Glutamatergic neuron (in vitro differentiated cells): ENCODE measurements at places on chromosomes 12 and 14. TPM values are rescaled to one million over a fixed set of nuclear protein-coding genes. Genes with fewer than 3 reads are reported as not detected.

DNA sequence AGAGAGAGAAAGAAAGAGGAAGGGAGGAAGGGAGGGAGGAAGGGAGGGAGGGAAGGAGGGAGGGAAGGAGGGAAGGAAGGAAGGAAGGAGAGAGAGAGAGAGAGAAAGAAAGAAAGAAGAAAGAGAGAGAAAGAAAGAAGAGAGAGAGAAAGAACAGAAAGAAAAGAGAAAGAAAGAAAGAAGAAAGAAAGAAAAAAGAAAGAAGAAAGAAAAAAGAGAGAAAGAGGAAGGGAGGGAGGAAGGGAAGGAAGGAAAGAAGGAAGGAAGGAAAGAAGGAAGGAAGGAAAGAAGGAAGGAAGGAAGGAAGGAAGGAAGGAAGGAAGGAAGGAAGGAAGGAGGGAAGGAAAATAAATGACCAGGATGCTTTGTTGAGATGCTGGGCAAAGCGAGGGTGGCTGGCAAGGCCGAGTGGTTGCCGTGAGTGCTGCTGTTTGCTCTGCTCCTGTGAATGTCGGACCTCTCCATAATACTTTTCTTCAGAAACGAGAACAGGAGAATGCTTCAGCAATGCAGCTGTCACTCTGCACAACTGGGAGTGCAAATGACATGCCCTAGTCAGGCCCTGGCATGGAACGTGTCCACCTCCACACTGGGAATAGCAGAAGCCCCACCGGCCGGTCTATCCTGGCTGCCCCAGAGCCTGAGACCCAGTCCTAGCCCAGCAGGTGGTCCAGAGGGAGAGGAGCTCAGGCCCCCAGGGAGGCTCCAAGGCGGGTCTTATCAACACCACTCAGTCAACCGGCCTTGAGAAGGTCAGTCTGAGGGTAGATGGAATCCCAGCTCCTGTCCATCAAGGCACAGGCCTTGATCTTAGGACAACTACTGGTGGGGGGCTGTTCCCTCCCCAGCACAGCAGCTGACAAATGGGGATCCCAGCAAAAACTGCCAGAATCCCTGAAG lies 25.1 kb upstream of the EIF5 start:
- H3K27ac ChIP-seq = no peak overlapping the region
- no peaks in the 10 kb centered on the region for H3K4me1 ChIP-seq
- H3K4me3 ChIP-seq = no peak overlapping the region
- peaks cover 1% of the 10 kb centered on the region for H3K27me3 ChIP-seq

- no peak overlapping the region for H3K4me3 ChIP-seq
- H3K36me3 ChIP-seq = no peaks in the 10 kb centered on the region
- H3K4me1 ChIP-seq = peaks cover 8% of the 10 kb centered on the region
These were observed 413.2 kb downstream of the SOX5 start for GRCh38 chr12:23536293-23536692.

DNA sequence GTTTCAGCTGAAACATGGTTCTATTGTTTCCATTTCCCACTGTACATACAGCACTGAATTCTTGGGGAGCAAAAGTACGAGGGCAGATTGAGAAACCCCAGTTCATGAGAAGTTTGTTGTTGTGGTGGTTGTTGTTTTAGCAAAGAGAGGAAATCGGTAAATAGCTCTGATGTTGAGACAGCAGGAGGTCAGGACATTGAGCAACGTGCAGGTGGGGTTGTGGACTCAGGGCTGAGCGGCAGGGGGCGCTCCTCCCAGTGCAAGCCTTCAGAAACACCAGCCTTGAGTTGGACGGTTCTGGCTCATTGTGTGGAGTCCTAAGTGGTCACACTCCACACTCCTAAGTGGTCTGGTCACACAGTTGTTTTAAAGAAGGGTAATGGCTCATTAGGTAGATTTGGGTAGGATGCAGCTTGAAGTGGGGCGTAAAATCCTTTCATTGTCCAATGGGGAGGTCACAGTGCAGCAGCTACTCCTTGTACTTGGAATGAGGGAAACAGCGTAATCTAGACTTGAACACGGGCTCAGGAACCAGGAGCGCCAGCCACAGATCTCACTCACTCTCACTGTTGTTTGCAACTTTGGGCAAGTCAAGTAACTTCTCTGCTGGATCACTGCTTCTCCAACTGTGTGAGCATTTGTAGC lies 14.5 kb upstream of the PWP1 start:
- H3K27ac ChIP-seq = no peak overlapping the region
- H3K4me3 ChIP-seq = no peak overlapping the region
- H3K27me3 ChIP-seq = no peaks in the 10 kb centered on the region
- no peaks in the 10 kb centered on the region for H3K4me1 ChIP-seq

GRCh38 chr12:62724947-62725451 lies 210.0 kb downstream of the PPM1H start:
- peaks cover 23% of the 10 kb centered on the region for H3K4me1 ChIP-seq
- H3K27me3 ChIP-seq = peaks cover 7% of the 10 kb centered on the region
- no peak overlapping the region for H3K27ac ChIP-seq
- H3K4me3 ChIP-seq = no peak overlapping the region
- no peak for DNase-seq

GRCh38 chr14:72721083-72721482 lies 172.8 kb downstream of the DPF3 start:
- H3K4me1 ChIP-seq = no peaks in the 10 kb centered on the region
- H3K27me3 ChIP-seq = peaks cover 7% of the 10 kb centered on the region
- H3K36me3 ChIP-seq = peaks cover 4% of the 10 kb centered on the region
- no peak overlapping the region for H3K4me3 ChIP-seq

- DNase-seq = no peak
- H3K27ac ChIP-seq = no peak overlapping the region
- H3K27me3 ChIP-seq = peaks cover 2% of the 10 kb centered on the region
- no peak overlapping the region for H3K4me3 ChIP-seq
These were observed 121.6 kb downstream of the TMEM132C start for GRCh38 chr12:128388461-128389000.

- H3K27me3 ChIP-seq = peaks cover 12% of the 10 kb centered on the region
- H3K36me3 ChIP-seq = no peaks in the 10 kb centered on the region
- peaks cover 8% of the 10 kb centered on the region for H3K4me1 ChIP-seq
- H3K27ac ChIP-seq = no peak overlapping the region
- no peak for DNase-seq
- H3K4me3 ChIP-seq = peak overlapping the region; percentile 98
These were observed 2.1 kb upstream of the EIF4B start for GRCh38 chr12:53004178-53004577.

DNA sequence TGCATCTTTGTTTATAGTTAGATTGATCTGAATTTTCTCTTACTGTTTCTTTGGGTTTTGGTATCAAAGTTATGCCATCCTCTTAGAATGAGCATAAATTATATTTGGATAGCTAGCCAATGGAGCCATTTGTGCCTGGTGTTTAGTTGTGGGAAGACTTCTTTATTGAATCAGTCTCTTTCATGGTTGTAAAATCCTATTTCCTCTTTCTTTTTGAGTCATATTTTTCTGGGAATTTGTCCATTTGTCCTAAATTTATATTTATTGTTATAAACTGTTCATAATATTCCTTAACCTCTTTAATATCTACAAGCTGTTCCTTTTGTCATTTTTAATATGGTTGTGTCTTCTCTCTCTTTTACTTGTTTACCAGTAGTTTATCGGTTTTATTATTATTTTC lies 462.5 kb downstream of the AEBP2 start:
- no peak overlapping the region for H3K27ac ChIP-seq
- peaks cover under 1% of the 10 kb centered on the region for H3K27me3 ChIP-seq
- no peak overlapping the region for H3K4me3 ChIP-seq

DNA sequence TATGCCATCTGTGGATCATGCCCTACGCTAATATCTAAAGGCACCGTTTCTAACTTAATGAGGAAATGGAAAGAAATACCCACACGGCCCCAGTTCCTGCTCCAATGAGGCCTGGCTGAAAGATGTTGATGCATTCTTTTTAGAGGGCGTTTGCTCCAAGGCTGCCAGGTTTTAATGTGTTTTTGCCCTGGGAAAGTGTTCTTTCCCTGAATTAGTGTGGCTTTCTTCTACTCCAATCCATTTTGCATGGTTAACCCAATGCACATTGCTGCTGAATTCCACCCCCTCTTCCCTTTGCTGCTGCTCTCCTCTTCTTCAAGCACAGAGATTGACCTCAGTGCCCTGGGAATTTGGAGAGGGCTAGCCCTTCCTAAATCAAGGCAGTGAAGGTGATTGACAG lies 1.1 kb downstream of the MYF5 start:
- H3K27ac ChIP-seq = no peak overlapping the region
- no peaks in the 10 kb centered on the region for H3K36me3 ChIP-seq
- no peak overlapping the region for H3K4me3 ChIP-seq
- H3K4me1 ChIP-seq = peaks cover 4% of the 10 kb centered on the region

DNA sequence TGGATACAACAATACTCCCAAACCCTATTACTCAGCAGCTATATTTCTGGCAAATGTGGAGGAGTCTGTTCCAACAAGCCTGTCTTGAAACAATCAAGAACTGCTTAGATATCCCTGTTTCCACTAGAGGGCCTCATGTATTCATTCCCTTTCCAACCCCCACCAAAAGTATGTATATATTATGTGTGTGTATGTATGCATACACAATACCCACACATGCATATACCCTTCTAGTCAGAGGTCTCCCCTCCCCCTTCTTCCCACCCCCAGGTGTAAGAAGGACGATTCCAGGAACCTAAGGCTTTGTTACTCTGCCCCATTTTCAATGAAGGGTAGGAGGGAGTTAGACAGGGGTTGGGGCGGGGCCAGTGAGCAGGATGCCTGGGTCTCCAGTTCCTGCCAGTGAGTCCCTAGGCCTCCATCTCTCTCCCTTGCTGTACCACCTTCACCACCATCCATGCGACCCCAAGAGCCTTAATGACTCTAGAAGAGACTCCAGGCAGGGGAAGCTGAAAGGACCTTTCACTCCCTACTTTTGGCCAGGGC lies at the start of gene DGKA:
TSS of gene DGKA (plus strand) at position 392 of the 546 bp plus-strand sequence. CDS start 5,342 bp downstream, outside the sequence.
- H3K36me3 ChIP-seq = no peaks in the 10 kb centered on the region
- H3K4me3 ChIP-seq = peak within 1 kb of the TSS; percentile 94
- H3K27me3 ChIP-seq = peaks cover 14% of the 10 kb centered on the region
- no peak for DNase-seq

DNA sequence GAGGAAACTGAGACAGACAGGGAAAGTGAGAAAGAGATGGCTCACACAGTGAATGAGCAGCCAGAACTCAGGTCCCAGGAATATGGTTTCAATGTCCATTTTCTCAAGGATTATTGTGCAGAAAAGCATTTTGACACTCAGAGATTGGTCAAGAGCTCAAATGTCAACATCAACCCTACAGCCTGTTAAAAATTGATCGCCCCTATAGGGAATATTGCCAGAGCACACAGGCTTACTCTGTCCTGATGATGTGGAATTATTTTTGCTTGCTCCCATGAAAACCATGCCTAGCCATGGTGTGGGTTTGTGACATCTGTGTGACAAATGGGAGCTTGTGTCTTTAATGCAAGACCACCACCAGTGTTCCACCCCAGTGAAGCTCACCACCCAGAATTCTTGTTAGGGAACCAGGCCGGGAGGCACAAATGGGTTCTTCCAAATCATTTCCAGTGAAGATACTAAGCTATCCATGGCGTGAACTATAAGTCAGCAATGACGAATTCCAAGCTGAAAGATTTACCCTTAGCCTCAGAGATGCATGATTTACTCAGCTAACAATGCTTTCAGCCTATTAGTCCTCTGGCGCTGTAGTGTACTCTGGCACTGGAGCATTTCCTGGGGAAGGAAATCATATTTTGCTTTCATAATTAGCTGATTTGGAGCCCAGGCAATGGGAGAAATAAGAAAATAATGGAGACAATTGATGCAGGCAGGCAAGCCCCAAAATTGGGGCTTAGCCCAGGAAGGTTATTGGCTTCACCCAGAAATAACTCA lies 1188.2 kb upstream of the TMEM132C start:
- H3K27ac ChIP-seq = no peak overlapping the region
- H3K4me3 ChIP-seq = no peak overlapping the region
- no peaks in the 10 kb centered on the region for H3K36me3 ChIP-seq
- H3K27me3 ChIP-seq = peaks cover 2% of the 10 kb centered on the region

DNA sequence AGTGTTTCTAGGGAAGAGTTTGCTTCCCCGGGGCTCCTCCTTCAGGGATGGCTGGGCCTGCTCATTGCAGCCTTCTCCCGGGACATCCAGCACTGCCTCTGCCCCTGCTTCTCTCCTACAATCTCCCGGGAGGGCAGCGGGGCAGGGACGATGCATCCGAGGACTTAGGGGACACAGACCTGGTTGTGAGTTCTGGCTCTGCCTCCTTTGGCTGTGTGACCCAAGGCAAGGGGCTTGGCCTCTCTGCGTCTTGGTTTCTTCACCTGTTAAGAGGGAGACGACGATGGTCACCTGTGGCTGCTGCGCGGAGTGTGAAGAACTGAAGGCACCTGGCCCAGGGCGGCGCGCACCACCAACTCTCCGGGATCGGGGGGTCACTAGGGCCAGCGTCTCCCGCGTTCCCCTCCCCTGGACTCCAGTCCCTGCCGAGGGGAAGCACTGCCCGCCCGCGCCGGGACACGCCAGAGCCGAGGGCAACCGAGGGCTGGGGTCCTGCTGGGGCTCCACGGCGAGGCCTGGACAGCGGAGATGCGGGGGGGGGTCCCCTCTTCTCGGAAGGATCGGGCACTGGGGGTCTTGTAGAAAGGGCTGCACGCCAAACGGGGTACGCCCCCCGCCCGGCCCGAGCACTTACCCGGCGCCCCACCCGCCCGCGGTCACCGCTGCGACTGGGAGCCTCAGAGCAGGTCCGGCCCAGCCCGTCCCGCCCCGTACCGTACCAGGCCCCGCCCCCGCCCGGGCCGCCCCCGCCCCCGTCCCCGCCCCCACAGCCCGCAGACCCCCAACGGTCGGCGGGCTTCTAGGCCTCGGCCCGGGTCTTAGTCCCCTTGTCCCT lies at the start of gene HVCN1:
TSS of gene HVCN1 (minus strand) at position 670 of the 835 bp plus-strand sequence. CDS start 5,870 bp downstream, outside the sequence.
- peaks cover 28% of the 10 kb centered on the region for H3K27me3 ChIP-seq
- DNase-seq = peak; percentile 29
- no peak within 1 kb of the TSS for H3K27ac ChIP-seq

- H3K36me3 ChIP-seq = no peaks in the 10 kb centered on the region
- H3K4me3 ChIP-seq = no peak overlapping the region
- H3K27ac ChIP-seq = no peak overlapping the region
- DNase-seq = no peak
These were observed 79.7 kb upstream of the FBRSL1 start for GRCh38 chr12:132410296-132410625.

DNA sequence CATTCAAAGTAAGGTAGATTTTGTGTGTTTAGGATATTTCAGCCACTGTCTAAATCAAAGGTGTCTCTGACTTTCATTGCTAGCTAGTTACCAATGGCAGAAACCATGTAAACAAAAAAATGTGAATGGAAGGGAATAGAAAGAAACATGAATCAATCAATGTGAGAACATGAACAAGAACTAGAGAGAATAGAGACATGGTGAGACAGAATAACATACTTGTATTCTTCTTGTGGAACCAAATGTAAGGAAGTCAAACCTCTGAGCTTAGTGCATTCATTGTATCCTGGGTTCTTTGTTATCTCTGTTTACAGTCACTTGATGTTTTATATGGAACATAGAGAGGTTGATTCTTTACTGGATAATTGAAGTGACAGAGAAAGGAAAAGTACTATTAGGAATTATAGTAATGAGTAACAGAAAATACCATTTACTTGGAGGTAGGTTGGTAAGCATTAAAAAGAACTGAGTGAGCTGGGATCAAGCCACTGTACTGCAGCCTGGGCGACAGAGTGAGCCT lies 2.6 kb upstream of the WNK1 start:
- peak overlapping the region; percentile 64 for H3K4me3 ChIP-seq
- no peak overlapping the region for H3K27ac ChIP-seq
- H3K27me3 ChIP-seq = peaks cover 4% of the 10 kb centered on the region
- no peak for DNase-seq
- H3K36me3 ChIP-seq = no peaks in the 10 kb centered on the region
- peaks cover 6% of the 10 kb centered on the region for H3K4me1 ChIP-seq

Gene CELA1
- not detected for total RNA-seq

Gene SLC38A6
- 20.2 TPM for total RNA-seq

Gene ALX1
- total RNA-seq = 3.8 TPM

Gene TXNDC16
- total RNA-seq = 17.5 TPM

Gene KCNH5
- total RNA-seq = 0.32 TPM

Gene BMP4
- 3.7 TPM for total RNA-seq

Gene GPR162
- 145 TPM for total RNA-seq

Gene WNT1
- not detected for total RNA-seq

Gene DDN
- total RNA-seq = 6.4 TPM
